A172 (cell line): ENCODE measurements at places on chromosomes 7 and 10.

- no peak for DNase-seq
Observed at GRCh38 chr10:14179251-14179650, 151.5 kb downstream of the FRMD4A start.

DNA sequence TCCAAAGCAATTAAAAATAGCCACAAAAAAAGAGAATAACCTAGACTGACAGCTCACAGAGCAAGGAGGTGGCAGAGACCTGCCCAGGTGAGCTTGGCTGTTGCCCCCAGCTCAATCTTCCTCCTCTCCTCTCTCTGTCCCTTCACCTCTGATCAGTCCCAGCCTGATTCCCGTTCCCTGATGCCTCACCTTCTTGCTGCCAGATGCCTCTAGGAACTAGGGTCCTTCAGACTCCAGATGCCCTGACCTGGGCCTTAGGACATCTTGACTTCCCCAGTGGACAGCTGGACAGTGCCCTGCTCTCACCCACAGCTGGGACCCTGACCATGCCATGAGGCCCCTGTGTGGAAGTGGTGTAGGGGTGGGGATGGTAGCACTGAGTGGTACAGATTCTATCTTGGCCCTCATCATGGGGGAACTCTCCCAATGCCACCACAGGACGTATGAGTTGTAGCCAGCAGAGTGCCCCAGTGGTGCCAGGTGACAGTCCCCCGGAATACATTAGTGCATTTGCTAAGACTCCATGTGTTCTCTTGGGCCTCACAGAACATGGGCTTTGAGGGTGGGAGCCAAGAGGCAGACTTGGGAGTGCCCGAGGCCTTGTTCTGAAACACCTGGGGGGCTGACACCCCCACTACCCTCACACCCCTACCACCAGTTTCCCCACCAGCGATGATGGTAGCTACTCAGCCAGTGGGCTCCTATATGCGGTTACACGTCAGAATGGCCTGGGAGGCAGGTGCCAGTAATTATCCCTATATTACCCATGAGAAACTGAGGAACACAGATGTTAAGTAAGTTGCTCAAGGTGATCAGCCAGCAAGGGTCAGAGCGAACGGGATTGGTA lies 2.0 kb downstream of the DEPP1 start:
- DNase-seq = no peak

DNA sequence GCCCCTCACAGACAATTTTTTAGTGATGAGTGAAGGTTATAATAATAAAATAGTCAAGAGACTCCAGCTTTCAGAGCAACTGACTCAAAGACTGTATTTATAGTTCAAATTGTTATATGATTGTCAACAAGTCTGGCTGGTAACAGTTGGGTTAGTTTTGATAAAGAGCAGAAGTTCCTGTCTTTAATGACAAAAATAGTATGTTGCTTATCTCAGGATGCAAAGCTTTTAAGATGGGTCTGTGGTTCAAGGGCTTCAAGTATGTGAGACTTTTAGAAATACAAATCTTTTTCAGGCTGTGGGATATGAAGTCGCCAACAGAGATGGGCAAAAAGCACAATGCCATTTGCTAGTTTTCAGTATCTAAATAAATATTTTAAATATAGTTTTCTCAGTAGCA lies 118.4 kb downstream of the ABCA13 start:
- DNase-seq = no peak

- DNase-seq = peak; percentile 24
Observed at GRCh38 chr7:103573479-103574058, 127.6 kb upstream of the SLC26A5 start.

DNA sequence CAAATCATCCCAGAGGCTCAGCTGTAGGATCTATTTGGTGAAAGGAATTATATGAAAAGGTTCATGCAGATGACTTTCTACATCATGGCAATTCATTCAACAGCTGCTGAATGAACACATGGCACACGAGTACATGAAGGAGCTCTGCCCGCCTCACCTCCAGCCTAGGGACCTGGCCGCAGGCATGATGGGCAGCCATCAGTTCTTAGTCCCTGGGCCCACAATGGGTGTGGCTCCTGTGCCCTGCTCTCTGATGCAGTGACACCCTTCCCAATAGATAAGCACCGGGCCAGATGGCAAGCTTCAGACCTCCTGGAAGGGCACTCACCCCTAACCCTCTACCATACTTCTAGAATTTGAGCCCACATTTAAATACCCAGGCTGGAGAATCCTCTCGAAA lies 3.5 kb downstream of the CHST15 start:
- no peak for DNase-seq
